ENCODE measurements at places on chromosomes 4 and X. TPM values are rescaled to one million over a fixed set of nuclear protein-coding genes. Genes with fewer than 3 reads are reported as not detected.

Gene NXT2
- total RNA-seq, result 2.1 TPM

GRCh38 chrX:96692890-96693289 lies 8.2 kb downstream of the DIAPH2 start:
- no peak for DNase-seq

GRCh38 chrX:111687305-111687704 lies 6.3 kb downstream of the ALG13 start:
- no peak for DNase-seq

DNA sequence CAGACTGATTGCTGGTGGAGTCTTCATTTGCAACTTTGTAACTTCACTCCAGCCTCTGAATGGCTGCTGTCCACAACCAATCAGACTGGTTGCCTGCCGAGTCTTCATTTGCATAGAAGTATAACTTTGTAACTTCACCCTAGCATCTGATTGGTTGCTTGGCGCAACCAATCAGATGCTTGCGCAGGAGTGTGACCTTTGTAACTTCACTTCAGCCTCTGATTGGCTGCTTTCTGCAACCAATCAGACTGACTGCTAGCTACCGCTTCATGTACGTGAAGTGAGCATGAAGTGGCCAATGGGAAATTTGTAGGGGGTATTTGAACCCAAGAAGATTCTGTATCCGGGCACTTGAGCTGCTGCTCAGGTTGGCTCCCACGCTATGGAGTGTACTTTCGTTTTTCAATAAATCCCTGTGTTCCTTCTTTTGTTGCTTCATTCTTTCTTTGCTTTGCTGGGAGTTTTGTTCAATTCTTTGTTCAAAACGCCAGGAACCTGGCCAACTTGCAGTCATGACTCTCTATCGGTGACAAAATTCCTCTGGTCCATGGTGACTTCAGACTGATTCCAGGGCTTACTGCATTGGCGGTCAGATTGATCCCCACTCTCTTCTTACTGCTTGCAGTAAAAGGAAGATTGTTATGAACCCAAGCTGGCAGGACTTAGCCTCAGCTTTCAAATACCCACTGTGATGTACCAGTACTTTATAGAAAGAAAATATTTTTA lies 46.4 kb upstream of the FGG start:
- no peak for DNase-seq

GRCh38 chr4:156536661-156537060 lies 434.9 kb downstream of the PDGFC start:
- no peak for DNase-seq

- DNase-seq, result peak; percentile 92
Measured at GRCh38 chr4:11428899-11429698, 405 bp upstream of the HS3ST1 start.

DNA sequence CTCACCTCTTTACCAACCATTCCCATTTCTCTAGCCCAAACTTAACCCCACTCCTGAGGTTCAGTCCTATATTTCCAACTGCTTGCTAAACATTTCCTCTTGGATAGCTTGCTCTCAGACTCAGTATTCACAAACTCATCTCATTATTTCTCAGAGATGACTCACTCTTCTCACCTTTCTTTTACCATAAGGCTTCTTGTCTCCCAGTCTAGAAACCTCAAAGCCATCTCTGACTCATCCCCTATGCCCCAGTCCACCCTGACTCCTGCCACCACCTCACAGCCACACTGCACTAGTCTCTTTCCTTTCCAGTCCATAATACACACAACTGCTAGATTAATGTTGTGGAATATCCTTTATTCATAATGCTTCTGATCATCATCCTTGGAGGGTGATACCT lies 4.8 kb downstream of the FRMPD3 start:
- no peak for DNase-seq

Gene STS
- 6.2 TPM for total RNA-seq

Gene DMP1
- not detected for total RNA-seq

- DNase-seq, result no peak
Measured at GRCh38 chr4:80092088-80092487, 19.1 kb upstream of the ANTXR2 start.

Gene PLAC1
- not detected for total RNA-seq

DNA sequence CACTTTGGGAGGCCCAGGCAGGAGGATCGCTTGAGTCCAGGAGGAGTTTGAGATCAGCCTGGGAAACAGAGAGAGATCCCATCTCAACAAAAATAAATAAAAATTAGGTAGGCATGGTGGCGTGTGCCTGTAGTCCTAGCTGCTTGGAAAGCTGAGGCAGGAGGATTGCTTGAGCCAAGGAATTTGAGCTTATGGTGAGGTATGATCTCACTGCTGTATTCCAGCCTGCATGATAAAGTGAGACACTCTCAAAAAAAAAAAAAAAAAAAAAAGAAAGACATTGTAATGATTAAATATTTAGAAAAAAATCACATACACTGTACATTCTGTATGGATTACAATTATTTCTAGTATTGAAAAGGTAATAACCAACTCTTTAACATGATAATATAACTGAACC lies 87.1 kb downstream of the SLIT2 start:
- no peak for DNase-seq

DNA sequence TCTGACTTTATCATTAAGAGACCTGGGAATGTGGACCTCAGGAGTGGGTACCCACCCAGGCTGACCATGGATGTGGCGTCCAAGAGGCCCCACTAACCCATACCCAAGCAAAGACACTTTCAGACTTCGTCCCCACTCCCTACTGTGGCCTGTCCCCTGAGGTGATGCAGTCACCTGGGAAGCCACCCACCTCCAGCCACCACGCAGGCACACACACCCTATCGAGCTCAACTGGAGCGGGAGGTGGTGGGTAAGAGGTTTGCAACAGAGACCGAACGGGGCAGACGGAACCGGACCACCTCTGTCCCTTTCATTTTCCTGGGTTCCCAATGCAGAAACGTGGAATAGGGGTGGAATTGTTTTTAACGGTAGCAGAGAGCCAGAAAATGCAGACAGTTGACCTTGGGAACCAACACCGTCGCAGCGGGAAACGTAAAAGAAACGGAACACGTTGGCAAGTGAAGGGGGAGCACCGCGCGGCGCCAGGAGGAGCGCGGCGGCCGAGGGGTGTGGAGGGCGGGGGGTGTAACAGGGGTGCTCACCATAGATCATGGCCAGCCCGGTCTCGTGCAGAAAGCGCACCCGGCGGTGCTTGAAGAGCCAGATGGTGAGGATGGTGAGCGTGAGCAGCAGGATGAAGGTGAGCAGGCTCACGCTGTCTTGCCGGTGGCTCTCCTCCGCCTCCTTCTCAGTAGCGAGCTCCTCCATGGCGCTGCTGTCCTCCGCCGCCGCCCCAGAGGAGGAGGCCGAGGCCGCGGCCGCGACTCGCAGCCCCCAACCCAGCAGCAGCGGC lies 559 bp downstream of the SLC9A7 start:
- no peak for DNase-seq

DNA sequence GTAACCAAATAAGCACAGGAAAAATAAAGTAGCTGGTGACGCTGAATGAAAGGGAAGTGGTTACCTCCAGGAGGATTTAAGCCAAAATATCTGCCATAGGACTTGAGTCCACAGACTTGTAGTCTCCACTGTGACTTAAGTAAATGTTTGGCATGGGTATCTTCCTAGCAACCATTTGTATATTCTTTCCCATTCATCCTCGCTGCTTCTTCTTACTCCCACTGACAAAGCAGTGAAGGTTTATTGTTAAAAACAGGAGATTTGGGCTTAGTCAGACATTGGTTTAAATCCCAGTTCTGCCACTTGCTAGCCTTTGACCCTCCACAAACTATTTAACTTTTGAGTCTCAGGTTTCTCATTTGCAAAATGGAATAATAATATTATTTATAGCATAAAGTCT lies 22.3 kb downstream of the COL4A6 start:
- DNase-seq, result no peak

DNA sequence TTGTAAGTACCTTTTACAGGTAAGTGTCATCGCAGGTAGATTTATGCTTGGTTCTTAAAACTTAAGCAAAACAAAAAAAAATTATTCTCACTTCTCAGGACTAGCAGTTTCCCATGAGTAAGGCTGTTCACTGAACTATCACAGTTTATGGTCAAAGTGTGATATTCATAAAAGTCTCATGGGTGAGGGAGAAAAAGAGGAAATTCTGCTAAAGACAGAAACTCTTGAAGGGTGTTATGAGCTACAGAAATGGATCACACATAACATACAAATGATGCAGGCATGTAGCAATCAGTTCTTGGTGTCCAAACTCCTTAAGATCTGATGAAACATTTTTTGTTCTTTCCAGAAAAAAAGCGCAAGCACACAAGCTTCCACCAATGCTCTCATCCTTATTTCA lies 8.5 kb downstream of the RAB9A start:
- DNase-seq, result no peak

DNA sequence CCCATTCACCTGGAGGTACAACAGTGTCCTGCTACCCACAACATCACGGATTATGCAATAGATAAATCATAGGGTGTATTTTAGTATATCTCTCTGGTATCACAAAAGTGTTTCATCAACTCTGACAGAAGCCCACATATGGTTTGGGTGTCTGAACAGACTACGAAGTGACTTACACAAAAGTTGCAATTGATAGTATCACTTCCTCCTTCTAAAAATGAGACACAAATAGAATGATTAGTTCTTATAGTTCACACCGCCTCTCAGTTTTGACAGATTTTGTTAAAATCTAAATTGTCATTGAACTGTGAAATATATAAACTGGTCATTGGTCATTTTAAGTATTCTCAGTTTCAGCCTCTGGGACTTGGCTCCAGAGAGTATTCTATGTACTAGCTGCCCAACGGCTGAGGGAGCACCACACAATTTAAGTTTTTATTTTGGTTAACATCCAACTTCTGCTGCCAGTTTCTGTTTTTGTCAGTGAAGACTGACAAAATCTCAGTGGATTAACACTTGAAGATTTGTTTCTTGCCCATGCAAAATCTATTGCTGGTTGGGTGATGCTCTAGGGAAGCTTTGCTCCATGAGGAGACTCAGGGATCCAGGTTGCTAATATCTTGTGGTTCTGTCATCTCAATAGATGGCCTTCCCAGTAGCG lies 113.8 kb upstream of the PUDP start:
- no peak for DNase-seq

Gene OTC
- 0.42 TPM for total RNA-seq

- DNase-seq, result no peak
Measured at GRCh38 chr4:67152976-67153375, 392.3 kb downstream of the CENPC start.

Gene FGG
- not detected for total RNA-seq

DNA sequence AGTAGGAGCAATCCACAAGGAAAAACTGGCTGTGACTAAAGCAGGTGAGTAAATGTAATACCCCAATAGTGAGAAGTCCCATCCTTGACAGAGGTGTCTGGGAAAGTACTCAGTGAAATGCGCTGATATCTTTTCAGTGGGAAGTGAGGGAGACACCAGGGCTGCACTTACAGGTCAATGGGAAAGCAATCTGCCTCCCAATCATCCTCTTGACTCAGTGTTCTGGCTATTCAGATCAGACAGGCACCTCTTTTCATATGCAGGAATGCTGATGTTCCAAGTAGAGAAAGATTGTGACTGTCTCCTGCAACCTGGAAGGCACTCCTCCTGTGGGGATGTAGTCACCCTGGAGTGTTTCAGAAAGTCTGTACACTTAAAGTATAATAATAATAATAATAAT lies 39.9 kb upstream of the SPIN2A start:
- no peak for DNase-seq

Gene UGT2B28
- total RNA-seq, result not detected

DNA sequence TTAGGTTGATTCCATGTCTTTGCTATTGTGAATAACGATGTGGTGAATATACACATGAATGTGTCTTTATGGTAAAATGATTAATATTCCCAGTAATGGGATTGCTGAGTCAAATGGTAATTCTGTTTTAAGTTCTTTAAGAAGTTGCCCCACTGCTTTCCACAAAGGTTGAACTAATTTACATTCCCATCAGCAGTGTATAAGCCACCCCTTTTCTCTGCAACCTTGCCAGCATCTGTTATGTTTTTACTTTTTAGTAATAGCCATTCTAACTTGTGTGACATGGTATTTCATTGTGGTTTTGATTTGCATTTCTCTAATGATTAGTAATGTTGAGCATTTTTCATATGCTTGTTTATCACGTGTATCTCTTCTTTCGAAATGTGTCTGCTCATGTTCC lies 503.3 kb downstream of the PCDH18 start:
- DNase-seq, result no peak

DNA sequence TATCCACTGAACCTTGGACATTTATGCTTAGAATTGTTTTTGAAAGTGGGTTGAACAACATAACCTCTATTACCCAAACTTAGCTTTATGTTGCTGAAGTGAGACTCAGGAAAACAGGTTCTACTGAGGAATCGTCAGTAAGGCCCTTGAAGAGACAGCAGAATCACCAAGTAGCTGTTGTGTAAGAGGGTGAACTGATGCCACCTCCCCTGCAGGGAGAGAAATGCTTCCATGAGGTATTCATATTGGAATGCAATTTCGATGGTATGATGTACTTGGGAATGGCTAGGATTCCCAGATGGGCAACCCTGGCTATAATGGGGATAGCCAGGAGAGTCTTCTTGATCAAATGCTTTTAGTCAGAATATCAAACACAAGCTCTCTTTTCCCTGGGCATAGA lies 4.1 kb upstream of the SCRG1 start:
- no peak for DNase-seq

GRCh38 chr4:113433116-113433515 lies 328.4 kb downstream of the CAMK2D start:
- DNase-seq, result no peak

DNA sequence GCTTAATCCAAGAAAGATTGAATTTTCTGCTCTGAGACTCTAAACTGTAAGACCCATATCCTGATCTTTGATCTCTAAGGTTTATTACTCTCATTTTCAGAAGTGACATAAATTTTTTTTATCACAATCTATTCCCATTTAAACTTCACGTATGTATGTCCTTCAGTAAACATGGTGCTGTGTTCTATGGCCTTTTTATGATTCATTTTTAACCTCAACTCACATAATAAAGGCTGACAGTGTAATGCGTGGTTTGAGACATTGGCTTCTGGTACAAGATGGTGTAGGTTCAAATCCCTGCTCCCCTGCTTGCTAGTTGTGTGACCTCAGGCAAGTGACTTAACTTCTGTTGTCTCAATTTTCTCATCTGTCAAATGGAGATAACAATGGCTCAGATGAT lies 306.0 kb upstream of the AADAT start:
- DNase-seq, result no peak

Gene FGD1
- 11.4 TPM for total RNA-seq

DNA sequence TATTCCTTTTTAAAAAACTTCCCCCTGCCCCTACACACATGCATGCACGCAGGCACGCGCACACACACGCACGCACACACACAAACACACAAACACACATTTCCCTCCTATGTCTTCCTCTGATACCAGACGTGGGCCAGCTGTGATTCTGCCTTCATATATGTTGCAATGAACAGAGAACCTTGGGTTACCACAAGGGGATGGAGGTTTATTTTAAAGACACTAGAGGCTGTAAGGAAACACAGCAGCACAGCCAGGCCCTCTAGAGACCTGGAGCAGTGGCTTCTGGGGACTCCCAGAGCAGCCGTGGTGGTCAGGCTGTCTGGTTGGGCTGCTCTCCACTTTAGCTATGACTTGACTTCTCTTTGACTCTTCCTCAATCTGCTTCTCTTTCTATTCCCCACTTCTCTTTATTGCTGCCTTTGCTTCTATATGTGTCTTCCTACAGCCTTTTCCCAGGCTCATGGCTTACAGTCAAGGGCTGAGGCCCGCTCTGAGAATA lies 3.2 kb upstream of the TLR10 start:
- DNase-seq, result no peak

Data from esophagus muscularis mucosa (tissue), 4 donors.